ENCODE measurements at places on chromosomes 6 and 20. TPM values are rescaled to one million over a fixed set of nuclear protein-coding genes. Genes with fewer than 3 reads are reported as not detected.

- DNase-seq, result no peak
These were observed 151.2 kb downstream of the PDE10A start for GRCh38 chr6:165511807-165512206.

Gene SYCP2L
- not detected for total RNA-seq

Gene PTPRK
- total RNA-seq, result 98.3 TPM

DNA sequence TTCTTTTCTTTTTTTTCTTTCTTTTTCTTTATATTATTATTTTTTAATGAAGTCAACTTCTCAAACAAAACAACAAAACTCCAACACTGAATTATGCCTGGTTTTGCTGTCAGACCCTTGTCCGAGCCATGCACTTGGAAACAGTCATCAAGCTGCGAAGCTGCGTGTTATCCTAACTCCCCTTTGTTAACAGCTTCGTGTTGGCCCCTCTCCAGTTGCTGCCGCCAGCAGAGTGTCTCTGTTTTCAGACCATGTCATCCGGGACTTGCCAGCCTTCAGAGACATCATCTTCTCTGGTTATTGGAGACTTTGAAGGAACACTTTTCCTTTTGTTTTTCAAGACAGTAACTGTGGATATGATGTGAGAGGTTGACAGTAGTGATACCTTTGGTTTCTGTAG lies 83.1 kb downstream of the TRMT11 start:
- DNase-seq, result no peak

Gene ULBP3
- 0.42 TPM for total RNA-seq

DNA sequence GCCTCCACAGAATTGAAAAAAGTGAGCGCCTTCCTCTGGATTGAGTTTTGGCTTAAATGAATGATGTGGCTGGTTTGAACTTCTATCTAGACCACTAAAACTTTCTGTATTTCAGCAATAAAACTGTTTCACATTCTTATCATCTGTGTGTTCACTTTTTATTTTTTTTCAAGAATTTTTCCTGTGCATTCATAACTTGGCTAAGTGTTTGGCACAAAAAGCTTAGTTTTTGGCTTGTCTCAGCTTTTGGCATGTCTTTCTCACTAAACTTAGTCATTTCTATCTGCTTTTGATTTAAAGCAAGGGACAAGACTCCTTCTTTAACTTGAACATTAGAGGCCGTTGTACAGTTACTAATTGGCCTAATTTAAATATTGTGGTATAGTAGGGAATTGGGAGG lies 1015.1 kb downstream of the EPHA7 start:
- DNase-seq, result no peak

GRCh38 chr6:24883618-24884017 lies 52.1 kb downstream of the RIPOR2 start:
- no peak for DNase-seq

Gene UNC93A
- 8.3 TPM for total RNA-seq

DNA sequence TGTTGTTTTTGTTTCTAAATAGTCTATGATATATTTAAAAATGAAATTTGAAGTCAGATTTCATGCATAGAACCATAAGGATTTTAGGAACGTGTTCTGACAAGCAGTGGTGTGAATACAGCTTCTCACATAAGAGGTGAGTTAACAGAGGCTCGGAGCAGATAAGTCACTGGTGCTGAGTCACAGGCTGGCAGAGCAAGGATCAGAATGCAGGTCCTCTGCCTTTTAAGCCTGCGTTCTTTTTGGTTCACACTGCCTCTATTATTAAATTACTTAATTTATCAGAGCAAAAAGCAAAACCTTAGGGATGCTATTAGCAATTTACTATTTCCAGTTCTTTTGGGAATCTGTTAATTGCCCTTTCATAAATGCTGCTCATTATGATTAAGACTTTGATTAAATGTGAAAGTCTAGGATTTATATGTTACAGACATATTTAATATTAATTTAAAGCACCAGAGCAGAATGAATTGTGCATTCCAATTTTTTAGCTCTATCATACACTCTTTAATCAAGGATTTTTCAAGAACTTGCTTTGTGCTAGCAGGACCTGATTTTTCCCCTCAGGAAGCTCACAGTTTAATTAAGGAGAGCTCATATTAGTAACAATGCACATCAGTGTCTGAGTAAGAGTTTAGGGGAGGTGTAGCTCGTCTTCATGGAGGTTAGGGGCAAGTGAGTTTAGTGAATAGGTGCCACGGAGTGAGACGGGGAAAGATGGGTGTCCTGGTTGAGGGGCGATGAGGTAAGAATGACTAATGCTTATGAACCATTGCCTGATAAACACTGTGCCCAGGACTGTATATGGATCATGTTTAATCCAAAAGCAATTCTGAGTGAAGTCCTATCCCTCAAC lies 212.7 kb upstream of the AGPAT4 start:
- DNase-seq, result no peak

GRCh38 chr20:39631557-39631956 lies 669.4 kb downstream of the DHX35 start:
- DNase-seq, result no peak

Gene FABP7
- total RNA-seq, result not detected

Gene HCK
- total RNA-seq, result not detected

- no peak for DNase-seq
These were observed 84.2 kb upstream of the ENPP5 start for GRCh38 chr6:46254946-46255345.

Gene PRPH2
- total RNA-seq, result 0.06 TPM

Gene DEFB132
- not detected for total RNA-seq

Gene SLPI
- total RNA-seq, result not detected

DNA sequence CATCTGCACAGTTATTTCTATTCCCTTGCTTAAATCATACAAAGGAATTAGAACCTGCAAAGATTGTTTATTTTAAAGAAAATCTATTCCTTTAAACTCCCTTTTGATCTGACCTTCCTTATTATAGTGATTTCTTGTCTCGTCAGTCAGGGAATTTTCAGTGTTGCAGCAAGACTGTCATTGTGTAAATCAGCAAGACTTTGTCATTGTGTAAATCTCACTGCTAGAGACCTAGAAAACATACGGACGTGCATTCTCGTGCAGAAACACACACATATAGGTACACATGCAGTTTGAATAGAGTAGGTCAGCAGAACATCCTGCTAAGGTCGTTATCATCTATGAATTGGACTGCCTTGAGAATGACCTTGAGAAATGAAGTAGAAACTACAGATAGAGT lies 6.2 kb upstream of the SGK1 start:
- DNase-seq, result no peak

Gene UBE2V1
- 81.3 TPM for total RNA-seq
